ENCODE measurements at places on chromosomes 4 and X. TPM values are rescaled to one million over a fixed set of nuclear protein-coding genes. Genes with fewer than 3 reads are reported as not detected.

- H3K27ac ChIP-seq: no peak overlapping the region
- H3K27me3 ChIP-seq: no peaks in the 10 kb centered on the region
- peaks cover 2% of the 10 kb centered on the region for H3K4me1 ChIP-seq
- H3K36me3 ChIP-seq: no peaks in the 10 kb centered on the region
- DNase-seq: no peak
Observed at GRCh38 chrX:97517763-97518162, 634.1 kb downstream of the RPA4 start.

DNA sequence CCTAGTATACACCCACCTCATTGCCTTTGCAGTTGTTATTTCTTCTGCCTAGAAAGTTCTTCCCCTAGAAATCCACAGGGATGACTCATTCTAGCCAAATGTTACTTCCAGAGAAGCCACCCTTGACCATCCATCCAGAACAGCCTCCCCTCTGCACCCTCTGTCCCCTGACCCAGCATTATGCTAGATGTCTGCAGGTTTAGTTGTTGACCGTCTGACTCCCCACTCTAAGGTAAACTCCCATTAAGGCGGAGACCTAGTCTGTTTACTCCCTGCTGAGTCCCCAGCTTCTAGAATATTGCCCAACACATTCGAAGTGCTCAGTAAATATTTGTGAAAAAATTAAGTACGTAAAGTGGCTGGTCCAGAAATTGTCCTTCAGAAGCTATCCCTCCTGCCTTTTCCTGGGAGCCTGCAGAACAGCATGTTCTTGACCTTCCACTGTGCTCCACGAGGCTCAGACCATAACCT, 11.0 kb downstream of the SRD5A3 start:
- H3K27me3 ChIP-seq: no peaks in the 10 kb centered on the region
- H3K4me3 ChIP-seq: no peak overlapping the region
- peak overlapping the region; percentile 7 for H3K27ac ChIP-seq
- peaks cover 22% of the 10 kb centered on the region for H3K36me3 ChIP-seq
- peaks cover 15% of the 10 kb centered on the region for H3K4me1 ChIP-seq

DNA sequence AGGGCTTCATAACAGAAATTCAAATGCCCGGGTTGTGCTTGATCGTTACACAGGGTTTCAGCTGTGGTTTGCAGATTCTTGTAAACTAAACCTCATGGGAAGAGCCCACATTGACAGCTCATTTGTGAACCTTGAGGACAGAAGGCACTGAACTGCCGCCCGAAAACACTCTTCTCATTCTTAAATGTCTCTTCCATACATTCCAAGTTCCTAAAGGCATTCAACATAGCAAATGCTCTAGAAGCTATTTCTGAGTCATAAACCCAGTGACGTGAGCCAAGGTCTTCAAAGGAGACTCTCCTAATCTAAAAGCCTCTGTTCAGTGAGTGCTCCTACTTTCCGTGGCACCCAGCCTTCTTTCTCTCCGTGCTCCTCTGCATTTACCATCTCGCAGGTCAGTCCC, 737.8 kb upstream of the FRG1 start:
- no peaks in the 10 kb centered on the region for H3K36me3 ChIP-seq
- H3K4me3 ChIP-seq: no peak overlapping the region
- H3K27ac ChIP-seq: no peak overlapping the region
- DNase-seq: no peak

GRCh38 chrX:437661-438390, 51.1 kb upstream of the PPP2R3B start:
- H3K27me3 ChIP-seq: no peaks in the 10 kb centered on the region
- H3K4me3 ChIP-seq: no peak overlapping the region
- DNase-seq: no peak
- peaks cover 23% of the 10 kb centered on the region for H3K36me3 ChIP-seq
- peaks cover 2% of the 10 kb centered on the region for H3K4me1 ChIP-seq

- peak overlapping the region; percentile 29 for H3K27ac ChIP-seq
- peak overlapping the region; percentile 89 for H3K4me3 ChIP-seq
- no peak for DNase-seq
- H3K4me1 ChIP-seq: peaks cover 37% of the 10 kb centered on the region
- H3K36me3 ChIP-seq: peaks cover 24% of the 10 kb centered on the region
- H3K27me3 ChIP-seq: no peaks in the 10 kb centered on the region
Observed at GRCh38 chr4:102503301-102503746, 2.2 kb downstream of the NFKB1 start.

GRCh38 chr4:87390551-87390890, 467 bp downstream of the HSD17B11 start:
- peak overlapping the region; percentile 95 for H3K4me3 ChIP-seq
- peaks cover 28% of the 10 kb centered on the region for H3K36me3 ChIP-seq
- peak overlapping the region; percentile 77 for H3K27ac ChIP-seq
- peaks cover 1% of the 10 kb centered on the region for H3K27me3 ChIP-seq
- peaks cover 37% of the 10 kb centered on the region for H3K4me1 ChIP-seq

- H3K4me1 ChIP-seq: peaks cover 87% of the 10 kb centered on the region
- peak overlapping the region; percentile 28 for H3K4me3 ChIP-seq
- no peaks in the 10 kb centered on the region for H3K27me3 ChIP-seq
- H3K27ac ChIP-seq: peak overlapping the region; percentile 98
- peak; percentile 55 for DNase-seq
Observed at GRCh38 chr4:40305328-40306170, 29.6 kb upstream of the CHRNA9 start.

The RPS6KA6 gene
- not detected for total RNA-seq
